CD4-positive, alpha-beta T cell treated with Interleukin-12 subunit alpha and Interleukin-12 subunit beta, for 1 hour (primary cell): ENCODE measurements at places on chromosomes 3 and 15.

- DNase-seq, result no peak
Measured at GRCh38 chr15:81905889-81906288, 139.9 kb downstream of the MEX3B start.

DNA sequence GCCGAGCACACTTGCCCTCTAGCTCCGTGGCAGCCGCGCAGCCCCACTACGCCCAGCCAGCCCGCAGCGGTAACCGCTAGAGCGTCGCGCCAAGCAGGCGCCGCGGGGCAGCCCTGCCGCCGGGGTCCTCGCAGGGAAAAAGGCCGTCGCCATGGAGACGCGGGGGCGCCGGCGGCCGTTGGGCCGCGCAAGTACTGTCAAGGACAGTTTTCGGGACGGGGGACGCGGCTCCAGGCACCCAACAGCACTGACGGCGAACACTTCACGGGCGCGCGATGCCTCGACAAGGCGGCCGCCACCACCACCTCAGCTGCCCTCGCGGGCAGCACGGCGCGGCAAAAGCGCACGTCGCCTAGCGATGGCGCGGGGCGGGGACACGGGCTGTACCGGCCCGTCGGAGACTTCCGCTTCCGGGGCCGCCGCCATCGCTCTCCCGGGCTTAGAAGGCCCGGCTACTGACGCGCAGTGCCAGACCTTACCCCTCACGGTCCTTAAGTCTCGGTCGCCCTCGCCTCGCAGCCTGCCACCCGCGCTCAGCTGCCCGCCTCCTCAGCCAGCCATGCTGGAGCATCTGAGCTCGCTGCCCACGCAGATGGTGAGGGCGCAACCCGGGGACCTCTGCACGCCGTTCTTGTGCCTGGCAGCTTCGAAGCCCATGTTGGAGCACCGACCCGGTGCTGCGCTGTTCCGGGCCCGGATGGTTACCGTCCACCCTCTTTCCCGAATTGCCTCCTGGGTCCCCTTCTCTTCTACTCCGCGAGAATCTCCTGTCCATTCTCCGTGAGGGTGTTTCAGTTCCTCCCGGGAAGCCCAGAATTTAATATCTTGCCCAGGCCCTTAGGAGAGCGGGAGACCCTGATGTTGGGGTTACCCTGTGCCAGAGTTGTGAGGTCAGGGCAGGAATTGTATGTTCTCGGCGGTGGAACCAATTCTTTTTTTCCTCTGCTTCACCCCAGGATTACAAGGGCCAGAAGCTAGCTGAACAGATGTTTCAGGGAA is at the start of the genes GLT8D1 and SPCS1:
Gene GLT8D1 (minus strand): TSS at position 104 of the 999 bp plus-strand sequence. CDS start 5,331 bp downstream, outside the sequence.
Gene SPCS1 (plus strand): TSS at position 419 of the 999 bp plus-strand sequence. CDS start 141 bp downstream, at position 560.
- DNase-seq, result peak; percentile 87

- no peak for DNase-seq
Measured at GRCh38 chr15:65533057-65533756, 2.9 kb downstream of the HACD3 start.

- DNase-seq, result no peak
Measured at GRCh38 chr3:156368189-156368588, 186.7 kb downstream of the SSR3 start.

DNA sequence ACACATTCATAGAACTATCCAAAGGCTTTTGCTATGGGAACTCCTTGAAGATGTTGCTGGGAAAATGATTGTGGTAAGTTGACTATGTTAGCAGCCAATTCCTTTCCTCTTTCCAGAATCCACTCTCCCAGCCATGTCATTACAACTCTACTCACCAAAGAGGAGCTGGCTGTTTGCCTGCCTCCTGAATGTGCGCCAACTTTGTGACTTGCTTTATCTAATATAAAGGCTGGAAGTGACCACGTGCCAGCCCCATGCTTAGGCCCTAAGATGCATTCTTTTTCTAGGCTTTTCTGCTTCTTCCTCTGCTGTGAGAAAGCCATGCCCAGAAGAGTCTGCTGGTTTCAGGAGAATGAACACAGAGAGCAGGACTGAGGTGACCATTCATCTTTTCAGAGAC is 182.2 kb downstream of the GABRB3 start:
- DNase-seq, result no peak

- no peak for DNase-seq
Measured at GRCh38 chr3:134034005-134034785, 4.5 kb upstream of the SLCO2A1 start.

DNA sequence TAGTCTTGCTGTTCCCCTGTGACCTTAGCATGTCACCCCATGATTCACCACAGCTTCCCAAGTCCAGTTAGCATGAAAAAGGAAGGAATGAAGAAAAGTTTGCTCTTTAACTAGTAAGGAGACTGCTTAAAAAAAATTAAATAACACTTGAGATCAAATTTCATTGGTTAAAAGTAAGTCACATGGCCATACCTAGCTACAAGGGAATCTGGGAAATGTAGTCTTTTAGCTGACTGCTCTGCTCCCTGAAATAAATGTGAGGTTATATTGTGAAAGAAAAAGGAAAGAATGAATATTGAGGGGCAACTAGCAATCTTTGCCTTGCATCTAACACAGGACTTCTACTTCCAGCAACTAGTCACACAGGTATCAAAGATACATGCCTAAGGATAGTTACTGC is 84.7 kb upstream of the LRRN1 start:
- no peak for DNase-seq

- peak; percentile 23 for DNase-seq
Measured at GRCh38 chr15:43828061-43828657, 1.4 kb downstream of the WDR76 start.

- no peak for DNase-seq
Measured at GRCh38 chr3:180594631-180595558, 7.1 kb upstream of the TTC14 start.

GRCh38 chr3:4835616-4836043 is 143.6 kb upstream of the BHLHE40 start:
- DNase-seq, result peak; percentile 22

DNA sequence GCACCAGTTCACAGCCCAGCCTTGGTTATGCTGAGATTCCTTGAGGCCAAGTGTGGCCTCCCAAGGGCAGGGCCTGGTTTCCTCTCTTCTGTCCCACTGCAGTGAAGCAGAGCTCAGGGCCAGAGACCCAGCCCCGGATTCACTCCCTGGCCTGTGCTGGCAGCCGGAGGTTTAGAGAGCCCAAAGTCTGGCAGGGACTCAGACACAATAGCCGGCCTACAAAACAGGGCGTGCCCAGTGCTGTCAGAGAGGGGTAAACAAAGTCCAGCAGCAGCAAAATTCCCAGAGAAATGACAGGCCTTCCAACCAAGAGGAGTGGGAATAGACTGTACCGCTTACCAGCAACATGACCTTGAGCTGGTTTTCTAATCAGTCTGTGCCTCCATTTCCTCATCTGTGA is 14.0 kb downstream of the VIPR1 start:
- no peak for DNase-seq

- DNase-seq, result no peak
Measured at GRCh38 chr3:146200461-146201220, 39.7 kb upstream of the PLOD2 start.

DNA sequence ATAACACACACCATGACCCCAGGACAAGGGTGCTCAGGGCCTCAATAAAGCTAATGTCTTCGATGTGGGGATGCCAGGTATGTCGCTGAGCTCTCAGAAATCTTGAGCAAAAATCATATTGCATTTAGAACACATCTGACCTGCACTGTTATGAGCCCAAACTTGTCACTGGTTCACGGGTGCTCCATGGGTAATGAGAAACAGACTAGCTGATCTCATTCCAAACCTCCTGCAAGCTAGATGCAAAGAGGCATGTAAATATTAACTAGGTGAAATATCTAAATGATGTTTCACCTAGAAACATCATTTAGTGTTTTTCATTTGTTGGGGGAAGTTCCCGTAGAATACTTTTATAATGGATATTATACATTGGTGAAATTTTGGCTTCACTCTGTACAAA is 549.4 kb downstream of the OCA2 start:
- DNase-seq, result no peak

GRCh38 chr15:68057034-68057433 is 2.9 kb downstream of the PIAS1 start:
- DNase-seq, result no peak

GRCh38 chr15:67059127-67059553 is 6.3 kb upstream of the SMAD3 start:
- no peak for DNase-seq

GRCh38 chr15:56250626-56251025 is 6.9 kb upstream of the RFX7 start:
- no peak for DNase-seq

DNA sequence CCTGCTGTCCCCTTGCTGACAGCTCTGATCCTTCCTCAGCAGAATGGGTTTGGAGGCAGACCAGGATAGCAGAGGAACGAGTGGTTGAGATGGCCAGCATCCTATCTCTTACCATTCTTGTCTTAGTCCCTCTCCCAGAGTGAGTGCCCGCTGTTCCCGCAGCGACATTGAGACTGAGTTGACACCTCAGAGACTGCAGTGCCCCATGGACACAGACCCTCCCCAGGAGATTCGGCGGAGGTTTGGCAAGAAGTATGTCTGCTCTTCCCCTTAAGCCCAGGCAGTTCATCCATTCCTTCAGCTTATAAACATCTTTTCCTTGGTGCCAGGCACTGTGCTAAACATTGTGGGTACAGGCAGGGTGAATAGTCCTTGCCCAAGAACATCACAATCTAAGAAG is 21.2 kb downstream of the DUOX1 start:
- DNase-seq, result no peak

DNA sequence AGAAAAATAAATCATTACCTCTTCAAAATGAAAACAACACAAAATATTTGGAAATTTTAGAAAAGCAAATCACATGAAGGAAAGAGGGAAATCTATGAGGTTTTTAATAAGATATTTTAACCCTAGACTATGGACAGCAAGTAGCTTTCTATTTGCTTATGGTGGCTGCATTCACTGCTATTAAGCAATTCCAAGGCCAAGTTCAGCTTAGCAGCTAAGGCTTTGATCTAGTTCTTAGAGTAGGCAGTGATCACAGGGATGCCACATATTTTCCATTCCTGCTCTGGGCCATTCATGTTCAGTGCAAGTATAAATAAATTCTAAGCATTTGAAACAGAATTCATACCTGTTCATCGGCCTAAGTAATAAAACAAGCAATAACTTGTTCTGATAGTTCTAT is 235.3 kb downstream of the CDIN1 start:
- no peak for DNase-seq

DNA sequence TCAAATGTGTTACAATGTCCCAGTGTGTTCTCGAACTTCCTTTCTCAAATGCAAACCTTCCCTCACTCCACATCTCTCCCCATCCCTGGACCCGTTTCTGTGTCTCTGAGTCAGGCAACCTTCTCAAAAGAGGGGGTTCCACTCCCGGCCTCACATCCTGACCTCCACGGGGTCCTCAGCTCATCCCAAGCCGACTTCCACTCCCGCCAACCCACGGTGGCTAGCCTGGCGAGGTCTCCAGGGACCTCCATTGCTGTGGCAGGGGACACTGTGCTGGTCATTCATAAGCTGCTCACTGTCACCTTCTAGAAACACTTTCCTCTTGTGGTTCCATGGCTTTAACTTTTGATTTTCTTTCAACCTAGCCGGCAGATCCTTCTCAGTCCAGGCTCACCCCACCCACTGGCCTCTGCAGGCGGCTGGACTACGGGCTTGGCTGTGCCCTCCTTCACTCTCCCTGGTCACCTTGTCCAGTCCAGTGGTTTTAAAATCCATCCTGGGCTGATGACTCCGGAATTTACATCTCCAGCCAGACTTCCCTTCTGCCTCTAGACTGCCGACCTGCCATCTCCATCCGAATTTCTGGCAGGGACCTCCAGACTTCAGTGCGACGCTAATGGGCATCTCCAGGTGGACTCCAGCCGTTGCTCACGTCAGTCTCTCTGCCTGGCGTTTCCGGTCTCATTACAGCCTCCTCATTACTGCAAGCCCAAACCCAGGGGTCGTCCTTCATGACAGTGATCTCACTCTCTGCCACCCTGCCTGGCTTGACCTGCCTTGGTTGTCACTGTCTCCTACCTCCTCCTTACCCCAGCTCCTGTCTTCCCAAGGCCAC is 20.0 kb downstream of the ABTB1 start:
- no peak for DNase-seq

- peak; percentile 7 for DNase-seq
Measured at GRCh38 chr3:42369304-42369703, 41.1 kb downstream of the LYZL4 start.

GRCh38 chr3:10504171-10505049 is 976 bp downstream of the ATP2B2 start:
- no peak for DNase-seq

DNA sequence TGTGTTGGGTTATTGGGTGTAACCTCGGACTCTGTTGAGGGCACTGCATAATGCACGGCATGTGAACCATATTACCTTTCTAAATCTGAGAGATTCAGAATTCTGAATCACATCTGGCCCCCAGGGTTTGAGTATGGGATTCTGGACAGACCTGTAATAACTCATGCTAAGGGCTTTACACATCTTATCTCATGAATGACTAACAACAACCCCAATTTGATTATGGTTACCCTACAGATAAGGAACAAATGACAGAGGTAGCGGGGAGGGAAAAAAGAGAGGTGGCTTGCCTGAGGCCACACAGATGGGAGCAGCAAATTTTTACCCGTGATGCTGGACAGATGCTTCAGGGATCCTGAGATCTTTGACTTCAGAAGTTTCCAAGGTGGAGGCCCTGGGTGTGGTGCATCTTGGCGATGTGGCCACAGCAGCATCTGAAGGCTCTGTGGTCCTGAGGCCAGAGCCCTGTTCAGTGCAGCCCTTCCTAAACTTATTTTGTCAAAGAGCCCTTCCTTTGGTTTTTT is 43.8 kb downstream of the POMGNT2 start:
- DNase-seq, result no peak

GRCh38 chr3:157948605-157949383 is 157.4 kb downstream of the SHOX2 start:
- no peak for DNase-seq

DNA sequence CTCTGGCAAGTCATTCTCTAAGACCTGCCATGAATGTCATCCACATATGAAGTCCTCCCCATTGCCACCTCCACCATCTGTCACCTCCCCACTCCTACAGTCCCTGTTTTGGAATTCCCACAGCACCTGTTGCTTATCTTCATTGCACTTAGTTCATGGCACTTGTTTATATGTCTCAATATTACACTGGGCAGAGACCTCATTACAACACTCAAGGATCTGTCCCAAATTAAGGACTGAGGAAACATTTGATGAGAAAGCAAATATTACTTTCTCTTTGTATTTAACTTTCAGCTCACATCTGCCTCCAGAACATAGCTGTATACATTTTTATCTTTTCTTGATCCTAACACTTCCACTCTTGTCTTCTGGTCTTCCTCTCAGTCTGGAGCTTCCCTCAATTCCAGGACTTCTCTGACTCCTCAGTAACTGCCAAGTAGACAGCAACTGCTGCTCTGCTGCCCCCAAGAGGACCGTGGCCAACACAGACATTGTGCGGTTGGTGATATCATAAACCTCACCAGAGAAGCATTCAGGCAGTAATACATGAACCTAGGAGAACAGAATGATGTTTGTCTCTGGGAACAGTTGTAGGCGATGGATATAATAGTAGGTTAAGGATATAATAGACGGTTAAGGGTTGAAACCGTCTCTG is 45.0 kb upstream of the FGF12 start:
- no peak for DNase-seq
